Thoracic aorta (tissue), 2 donors: ENCODE measurements at places on chromosomes 2 and 18. TPM values are rescaled to one million over a fixed set of nuclear protein-coding genes. Genes with fewer than 3 reads are reported as not detected.

GRCh38 chr18:56702946-56703345 is 51.8 kb downstream of the WDR7 start:
- H3K27ac ChIP-seq: no peak overlapping the region
- H3K36me3 ChIP-seq: peaks cover 2% of the 10 kb centered on the region

- H3K36me3 ChIP-seq: no peaks in the 10 kb centered on the region
- peaks cover 4% of the 10 kb centered on the region for H3K4me1 ChIP-seq
- peaks cover 5% of the 10 kb centered on the region for H3K27me3 ChIP-seq
Measured at GRCh38 chr2:9954136-9954535, 2.6 kb downstream of the GRHL1 start.

AQP12A gene
- total RNA-seq: not detected

- no peak overlapping the region for H3K4me3 ChIP-seq
- H3K27ac ChIP-seq: no peak overlapping the region
- peaks cover 24% of the 10 kb centered on the region for H3K4me1 ChIP-seq
Measured at GRCh38 chr2:37851828-37852584, 73.1 kb upstream of the RMDN2 start.

DPYSL5 gene
- total RNA-seq: not detected

DNA sequence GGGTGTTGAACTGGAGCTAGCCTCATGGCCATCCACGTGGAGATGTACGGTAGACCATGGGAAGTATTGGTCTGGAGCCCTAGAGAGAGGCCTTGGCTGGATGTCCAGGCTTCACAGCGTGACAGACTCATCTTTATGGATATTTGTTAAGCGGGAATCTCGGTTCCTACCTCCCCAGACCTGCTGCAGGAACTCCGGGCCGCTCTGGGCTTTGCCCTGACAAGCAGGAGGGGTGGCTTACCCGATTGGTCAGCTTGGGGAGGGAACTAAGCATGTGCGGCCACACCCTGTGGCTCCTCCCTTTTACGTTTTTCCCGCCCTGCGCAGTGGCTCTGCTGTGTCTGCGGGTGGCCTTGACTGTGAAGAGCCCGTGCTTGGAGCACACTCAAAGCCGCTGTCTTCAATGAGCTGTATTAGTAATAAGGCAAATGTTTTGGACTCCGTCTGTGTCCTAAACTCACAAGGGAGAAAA is 52.3 kb downstream of the PAPOLG start:
- no peaks in the 10 kb centered on the region for H3K27me3 ChIP-seq
- no peak for DNase-seq
- no peak overlapping the region for H3K4me3 ChIP-seq
- peaks cover 4% of the 10 kb centered on the region for H3K36me3 ChIP-seq
- H3K4me1 ChIP-seq: no peaks in the 10 kb centered on the region

ING5 gene
- total RNA-seq: 27.3 TPM

- no peaks in the 10 kb centered on the region for H3K27me3 ChIP-seq
- H3K27ac ChIP-seq: no peak overlapping the region
- no peaks in the 10 kb centered on the region for H3K36me3 ChIP-seq
- H3K4me3 ChIP-seq: no peak overlapping the region
Measured at GRCh38 chr2:220648628-220649027, 923.5 kb downstream of the EPHA4 start.

MFSD6 gene
- total RNA-seq: 75.1 TPM

DNA sequence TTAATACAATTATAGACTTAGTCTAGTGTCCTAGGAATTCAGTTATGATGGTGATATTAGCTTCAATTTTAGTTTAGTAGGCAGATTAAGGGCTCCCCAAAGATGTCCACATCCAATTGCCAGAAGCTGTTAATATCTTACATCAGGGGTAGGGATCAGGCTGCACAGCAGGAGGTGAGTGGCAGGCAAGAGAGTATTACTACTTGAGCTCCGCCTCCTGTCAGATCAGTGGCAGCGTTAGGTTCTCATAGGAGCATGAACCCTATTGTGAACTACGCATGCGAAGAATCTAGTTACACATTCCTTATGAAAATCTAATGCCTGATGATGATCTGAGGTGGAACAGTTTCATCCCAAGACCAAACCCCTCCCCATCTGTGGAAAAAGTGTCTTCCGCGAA is 54.9 kb downstream of the NYAP2 start:
- H3K4me1 ChIP-seq: no peaks in the 10 kb centered on the region
- H3K4me3 ChIP-seq: no peak overlapping the region
- H3K27me3 ChIP-seq: no peaks in the 10 kb centered on the region
- H3K36me3 ChIP-seq: no peaks in the 10 kb centered on the region
- no peak overlapping the region for H3K27ac ChIP-seq

DNA sequence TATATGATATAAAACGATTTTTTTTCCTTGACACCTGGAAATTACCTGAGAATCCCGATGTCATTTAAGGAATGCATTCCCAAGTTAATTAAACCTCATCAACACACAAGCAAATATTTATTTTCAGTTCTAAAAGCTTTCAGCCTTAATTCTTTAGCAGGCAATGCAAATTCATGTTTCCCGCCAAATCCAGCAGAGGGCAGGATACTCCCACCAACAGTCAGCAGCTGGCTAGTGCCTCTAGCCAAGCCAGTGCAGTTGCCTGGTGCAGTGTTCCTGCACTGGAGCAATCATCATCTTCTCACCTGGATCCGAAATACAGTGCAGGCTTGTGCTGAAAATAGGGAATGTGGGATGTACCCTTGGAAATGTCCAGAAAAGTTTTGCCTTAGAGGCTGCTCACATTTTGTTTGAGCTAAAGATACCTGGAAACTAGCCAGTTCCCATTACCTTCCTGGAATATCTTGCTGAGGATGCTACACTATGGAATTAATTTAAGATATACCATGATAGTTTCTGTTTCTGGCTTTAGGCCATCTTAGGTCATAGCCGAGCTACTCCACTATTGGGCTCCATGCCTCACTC is 48.4 kb upstream of the CYTIP start:
- H3K36me3 ChIP-seq: no peaks in the 10 kb centered on the region
- H3K4me1 ChIP-seq: no peaks in the 10 kb centered on the region
- DNase-seq: no peak
- no peak overlapping the region for H3K4me3 ChIP-seq
- no peaks in the 10 kb centered on the region for H3K27me3 ChIP-seq
- H3K27ac ChIP-seq: no peak overlapping the region

GRCh38 chr2:218331745-218332144 is 24.9 kb upstream of the CATIP start:
- H3K36me3 ChIP-seq: no peaks in the 10 kb centered on the region
- peak overlapping the region; percentile 53 for H3K27ac ChIP-seq
- no peak for DNase-seq
- H3K4me3 ChIP-seq: no peak overlapping the region

HOXD4 gene
- total RNA-seq: 4.8 TPM

OSBPL6 gene
- total RNA-seq: 4.6 TPM

DNA sequence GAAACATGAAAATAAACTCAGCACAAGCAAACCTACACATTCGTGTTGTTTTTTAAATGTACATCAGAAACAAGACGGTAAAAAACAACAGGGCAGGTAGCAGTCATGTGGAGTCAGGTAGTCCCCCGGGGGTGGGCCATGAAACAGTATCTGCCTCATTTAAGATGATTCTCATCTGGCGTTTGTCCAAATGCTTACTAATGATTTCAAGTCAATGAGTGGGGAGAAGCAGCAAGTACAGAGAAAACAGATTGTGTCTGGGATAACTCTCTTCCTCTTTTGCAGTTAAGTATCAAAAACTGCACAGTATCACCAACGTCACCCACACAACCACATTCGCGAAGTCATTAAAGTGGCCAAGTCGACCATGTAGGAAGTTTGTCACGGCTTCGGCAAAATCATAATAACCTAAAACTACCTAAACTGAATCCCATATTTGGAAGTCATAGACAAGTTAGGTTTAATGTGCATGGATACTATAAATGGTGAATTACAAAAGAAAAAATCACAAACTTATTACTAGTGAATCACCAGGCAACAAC is 1.3 kb downstream of the LAPTM4A start:
- peaks cover 27% of the 10 kb centered on the region for H3K4me1 ChIP-seq
- peak overlapping the region; percentile 97 for H3K27ac ChIP-seq
- no peak for DNase-seq
- no peaks in the 10 kb centered on the region for H3K36me3 ChIP-seq

- no peak overlapping the region for H3K27ac ChIP-seq
- no peaks in the 10 kb centered on the region for H3K27me3 ChIP-seq
- no peak for DNase-seq
- no peaks in the 10 kb centered on the region for H3K36me3 ChIP-seq
Measured at GRCh38 chr2:60853531-60853930, 27.8 kb upstream of the REL start.

MYL12B gene
- total RNA-seq: 328 TPM

DNA sequence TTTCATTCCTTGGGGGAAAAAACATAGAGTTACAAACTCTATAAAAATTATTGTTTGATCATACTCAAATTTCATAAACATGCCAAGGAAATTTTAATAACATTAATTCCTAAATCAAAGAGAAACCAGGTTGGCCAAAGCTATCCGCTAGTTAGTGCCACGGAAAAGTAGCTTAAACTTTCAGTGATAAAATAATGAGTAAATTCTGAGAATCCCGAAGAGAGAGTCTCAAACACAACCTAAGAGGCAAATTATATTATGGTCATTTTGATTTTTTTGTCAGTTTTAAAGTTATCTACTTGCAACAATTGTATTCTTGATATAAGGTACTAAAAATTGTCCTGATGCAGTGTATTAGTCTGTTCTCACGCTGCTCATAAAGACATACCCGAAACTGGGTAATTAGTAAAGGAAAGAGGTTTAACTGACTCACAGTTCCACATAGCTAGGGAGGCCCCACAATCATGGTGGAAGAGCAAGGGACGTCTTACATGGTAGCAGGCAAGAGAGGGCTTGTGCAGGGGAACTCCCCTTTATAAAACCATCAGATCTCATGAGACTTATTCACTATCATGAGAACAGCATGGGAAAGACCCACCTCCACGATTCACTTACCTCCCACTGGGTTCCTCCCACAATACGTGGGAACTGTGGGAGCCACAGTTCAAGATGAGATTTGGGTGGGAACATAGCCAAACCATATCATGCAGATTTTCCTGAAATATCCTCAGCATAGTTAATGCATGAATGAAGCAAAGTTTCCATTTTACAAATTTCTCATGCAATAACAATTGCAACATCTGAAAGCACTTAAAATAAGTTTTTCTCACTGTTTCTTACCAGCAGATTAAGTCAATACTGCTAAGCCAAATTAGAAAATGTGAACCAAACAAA is 205.9 kb upstream of the STK17B start:
- no peak for DNase-seq
- no peaks in the 10 kb centered on the region for H3K36me3 ChIP-seq
- H3K4me1 ChIP-seq: peaks cover 14% of the 10 kb centered on the region
- H3K27ac ChIP-seq: no peak overlapping the region

DNA sequence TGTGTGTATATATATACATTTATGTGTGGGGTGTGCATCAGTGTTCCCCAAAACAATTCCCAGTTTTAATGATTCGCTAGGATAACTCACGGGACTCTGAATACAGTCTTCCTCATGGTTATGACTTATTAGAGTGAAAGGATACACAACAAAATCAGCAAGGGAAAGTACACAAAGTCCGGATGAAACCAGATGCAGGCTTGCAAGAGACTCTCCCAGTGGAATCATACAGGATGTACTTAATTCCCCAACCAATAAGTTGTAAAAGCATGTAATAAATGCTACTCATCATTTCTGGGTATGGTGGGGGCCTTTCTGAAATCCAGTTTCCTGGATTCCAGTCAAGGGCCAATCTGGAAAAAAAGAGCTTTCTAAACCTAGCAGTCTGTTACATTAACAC is 654.1 kb upstream of the SYT4 start:
- no peaks in the 10 kb centered on the region for H3K27me3 ChIP-seq
- H3K4me3 ChIP-seq: no peak overlapping the region
- no peaks in the 10 kb centered on the region for H3K36me3 ChIP-seq
- H3K4me1 ChIP-seq: no peaks in the 10 kb centered on the region

GRCh38 chr2:48043746-48044145 is 137.4 kb upstream of the FBXO11 start:
- H3K36me3 ChIP-seq: no peaks in the 10 kb centered on the region
- no peaks in the 10 kb centered on the region for H3K4me1 ChIP-seq
- H3K27me3 ChIP-seq: no peaks in the 10 kb centered on the region
- DNase-seq: no peak
